ENCODE measurements at places on chromosomes 1 and 21.

DNA sequence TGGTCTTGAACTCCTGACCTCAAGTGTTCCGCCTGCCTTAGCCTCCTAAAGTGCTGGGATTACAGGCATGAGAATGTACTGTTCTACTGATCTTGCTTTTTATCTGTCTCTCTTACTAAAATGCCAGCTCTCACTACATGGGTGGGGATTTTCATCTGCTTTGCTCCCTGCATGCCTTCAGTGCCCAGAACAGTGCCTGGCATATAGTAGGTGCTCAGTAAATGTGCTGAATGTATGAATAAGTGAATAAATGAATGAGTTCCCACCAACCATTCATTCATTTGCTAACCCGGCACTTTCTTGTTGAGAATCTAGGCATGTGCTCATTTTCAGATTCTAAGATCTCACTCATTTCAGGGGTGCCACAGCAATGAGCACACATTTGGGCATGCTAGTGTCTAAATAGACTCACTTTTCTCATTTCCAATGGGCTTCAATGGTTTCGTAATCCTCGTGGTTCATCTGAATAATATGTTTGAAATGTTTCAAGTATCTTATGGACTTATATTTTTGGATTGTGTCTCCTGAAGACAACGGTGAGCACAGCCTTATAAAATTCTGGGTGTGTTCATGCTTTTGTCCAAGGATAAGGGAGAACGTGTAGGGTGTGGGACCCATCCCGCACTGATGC, 7.6 kb downstream of the DHRS3 start:
- DNase-seq = no peak

GRCh38 chr1:20476265-20477038, 9.6 kb downstream of the CAMK2N1 start:
- DNase-seq = no peak

- peak; percentile 38 for DNase-seq
Observed at GRCh38 chr1:25131794-25132193, 100.5 kb downstream of the SYF2 start.

GRCh38 chr1:37692078-37692833, at the start of gene CDCA8:
Gene CDCA8, plus strand, starts transcription at chr1:37692516. Its CDS starts 175 bp downstream, at chr1:37692691.
- DNase-seq = peak; percentile 98

DNA sequence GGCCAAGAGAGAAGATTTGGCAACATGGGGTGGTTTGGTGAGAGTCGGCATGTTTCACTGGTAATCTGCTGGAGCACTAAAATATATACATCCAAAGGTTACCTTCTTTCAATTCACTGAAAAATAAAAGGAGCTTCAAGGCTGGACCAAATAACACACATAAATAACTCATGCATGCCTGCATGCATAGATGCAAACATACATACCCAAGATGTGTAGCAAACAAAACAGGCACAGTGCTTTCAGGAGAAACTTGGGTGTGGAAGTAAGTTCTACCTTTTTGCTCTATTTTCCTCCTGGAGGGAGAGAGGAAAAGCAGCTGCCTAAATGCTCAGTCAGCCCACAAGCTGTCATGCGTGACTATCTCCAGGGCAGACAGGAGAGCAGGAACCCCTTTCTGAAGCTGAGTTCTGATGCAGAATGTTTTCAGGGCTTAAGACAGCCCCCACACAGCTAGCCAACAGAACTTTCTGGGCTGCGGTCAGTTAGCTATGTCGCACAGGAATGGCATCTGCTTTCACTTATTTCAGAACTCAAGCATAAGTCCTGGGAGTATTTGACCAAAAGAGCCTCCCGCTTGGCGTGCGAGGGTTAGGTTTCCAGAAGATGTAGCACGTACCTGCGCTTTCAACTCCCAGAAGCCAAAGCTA, 166.2 kb downstream of the TOMM20 start:
- DNase-seq = peak; percentile 81

- DNase-seq = peak; percentile 17
Observed at GRCh38 chr21:15437883-15438282, 291.9 kb upstream of the USP25 start.

GRCh38 chr1:179310721-179311120, 17.1 kb downstream of the SOAT1 start:
- DNase-seq = peak; percentile 89

GRCh38 chr1:234368320-234369032, 4.8 kb upstream of the COA6 start:
- DNase-seq = peak; percentile 90

DNA sequence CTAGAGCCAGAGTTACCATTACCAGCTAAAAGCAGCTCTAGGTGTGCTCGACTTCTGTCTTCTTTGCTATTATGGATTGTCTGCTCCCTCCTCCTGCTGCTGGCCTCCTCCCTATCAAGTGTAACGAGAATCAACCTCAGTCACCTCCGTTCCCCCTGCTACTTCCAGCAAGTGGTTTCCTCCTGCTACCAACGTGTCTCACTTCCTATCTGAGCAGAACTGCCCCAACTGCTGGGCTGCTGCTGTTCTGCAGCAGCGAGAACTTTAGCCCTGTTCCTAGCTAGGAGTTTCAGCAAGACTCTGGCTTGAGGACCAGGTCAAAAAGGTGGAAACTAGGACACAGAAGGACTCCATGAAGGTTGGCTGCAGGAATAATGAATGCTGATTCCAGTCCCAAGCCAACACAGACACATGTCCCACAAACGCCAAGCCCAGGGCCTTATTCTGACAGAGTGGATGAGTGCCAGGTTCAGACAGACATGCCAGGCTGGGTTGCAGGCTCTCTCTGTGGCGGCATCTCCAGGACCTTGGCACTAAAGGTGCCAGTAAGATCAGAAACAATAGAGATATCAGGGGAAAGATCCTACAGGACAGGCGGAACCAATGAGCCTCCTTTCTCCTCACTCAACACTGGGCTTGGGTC, 46.9 kb downstream of the CD34 start:
- peak; percentile 64 for DNase-seq

GRCh38 chr1:159005161-159005560, 4.5 kb upstream of the IFI16 start:
- DNase-seq = no peak

- no peak for DNase-seq
Observed at GRCh38 chr1:221204055-221204833, 325.0 kb downstream of the HLX start.

DNA sequence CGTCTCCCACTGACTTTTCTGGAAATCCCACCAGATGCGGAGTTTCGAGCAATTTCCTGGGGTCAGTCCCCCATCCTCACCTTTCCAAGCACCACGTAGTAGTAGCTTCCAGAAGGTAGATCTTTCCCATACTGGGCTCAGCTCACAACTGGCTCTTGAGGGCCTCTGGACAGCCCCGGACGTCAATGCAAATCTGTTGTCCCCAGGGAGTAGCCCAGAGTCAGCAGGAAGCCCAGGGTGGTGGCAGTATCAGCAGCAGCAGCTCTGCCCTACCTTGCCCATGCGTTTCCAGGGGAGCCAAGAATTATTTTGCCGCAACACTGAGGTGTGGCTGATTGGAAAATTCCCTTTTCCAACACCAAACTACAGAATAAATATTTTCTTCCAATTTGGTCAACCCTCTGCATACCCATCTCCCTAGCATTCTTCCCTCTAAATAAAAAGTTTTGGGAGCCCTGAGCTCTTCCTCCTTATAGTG, 70.3 kb downstream of the CD46 start:
- DNase-seq = no peak

DNA sequence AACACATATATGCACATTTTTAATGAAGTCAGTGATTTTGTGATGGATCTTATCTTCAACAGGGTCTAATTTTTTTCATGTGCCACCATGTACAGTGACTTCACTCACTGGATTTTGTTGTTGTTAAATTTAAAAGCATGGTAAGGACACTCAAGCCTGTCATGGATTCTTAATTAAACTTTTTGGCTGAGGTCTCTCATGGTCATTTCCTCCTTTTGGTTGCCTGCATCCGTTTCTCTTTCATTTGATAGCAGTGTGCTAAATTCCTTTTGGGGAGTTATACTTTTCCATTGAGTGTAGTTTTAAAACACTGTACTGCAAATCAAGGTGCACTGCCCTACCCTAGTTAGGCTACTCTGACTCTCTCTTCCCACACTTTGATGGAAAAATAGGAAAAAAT, 13.2 kb upstream of the CRB1 start:
- DNase-seq = no peak

- DNase-seq = no peak
Observed at GRCh38 chr21:42848932-42849758, 30.2 kb downstream of the WDR4 start.

DNA sequence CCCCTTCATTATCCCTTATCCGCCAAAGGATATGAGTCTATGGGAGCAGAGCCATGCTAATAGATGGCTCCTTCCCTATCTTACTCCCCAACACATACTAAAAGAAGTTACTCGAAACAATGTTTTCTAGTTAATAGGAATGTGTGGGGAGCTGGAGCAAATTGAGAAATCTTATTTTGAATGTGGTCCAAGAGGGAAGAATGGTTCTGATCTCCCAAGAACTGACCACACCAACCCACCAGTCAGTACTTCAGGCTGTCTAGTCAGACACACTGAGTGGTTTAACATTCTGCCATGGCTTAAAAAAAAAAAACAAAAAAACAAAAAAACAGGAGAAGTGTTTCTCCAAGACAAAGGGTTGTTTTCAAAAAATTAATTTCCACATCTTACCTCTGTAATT, 31.5 kb upstream of the DNASE2B start:
- peak; percentile 24 for DNase-seq

DNA sequence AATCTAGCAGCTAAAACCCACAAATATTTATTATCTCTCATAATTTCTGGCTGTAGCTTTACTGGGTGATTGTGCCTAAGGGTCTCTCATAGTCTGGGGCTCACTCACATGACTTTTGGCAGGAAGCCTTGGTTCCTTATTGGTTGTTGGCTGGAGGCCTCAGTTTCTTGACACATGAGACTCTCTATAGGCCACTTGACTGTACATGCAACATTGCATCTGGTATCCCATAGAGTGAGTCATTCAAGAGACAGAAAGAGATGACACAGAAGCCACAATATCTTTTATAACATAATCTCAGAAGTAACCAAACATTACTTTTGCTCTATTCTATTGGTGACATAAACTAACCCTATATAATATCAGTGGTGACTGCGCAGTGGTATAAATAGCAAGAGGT, 128.5 kb upstream of the HNRNPU start:
- DNase-seq = no peak

DNA sequence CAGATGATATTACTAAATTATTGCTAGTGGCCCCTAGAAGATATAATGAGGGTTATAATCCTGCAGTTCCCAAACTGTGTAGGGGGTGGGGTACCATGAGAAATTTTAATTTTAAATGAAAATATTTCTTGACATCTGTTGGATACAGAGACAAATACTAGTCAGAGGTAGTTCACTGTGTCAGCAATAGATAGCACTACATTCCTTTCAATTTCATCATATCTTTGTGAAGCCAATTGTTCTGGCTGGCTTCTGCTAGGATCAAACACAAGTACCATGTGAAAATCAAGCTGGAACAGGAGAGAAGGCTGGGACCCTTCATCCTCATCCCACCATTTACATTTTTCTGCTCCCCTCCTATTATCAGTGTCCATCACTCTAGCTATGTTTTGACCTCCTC, 208.1 kb downstream of the USH2A start:
- DNase-seq = no peak

GRCh38 chr1:181936768-181937581, 124.5 kb downstream of the ZNF648 start:
- DNase-seq = peak; percentile 3

- DNase-seq = peak; percentile 78
Observed at GRCh38 chr1:204114606-204115005, 37.2 kb downstream of the ETNK2 start.

DNA sequence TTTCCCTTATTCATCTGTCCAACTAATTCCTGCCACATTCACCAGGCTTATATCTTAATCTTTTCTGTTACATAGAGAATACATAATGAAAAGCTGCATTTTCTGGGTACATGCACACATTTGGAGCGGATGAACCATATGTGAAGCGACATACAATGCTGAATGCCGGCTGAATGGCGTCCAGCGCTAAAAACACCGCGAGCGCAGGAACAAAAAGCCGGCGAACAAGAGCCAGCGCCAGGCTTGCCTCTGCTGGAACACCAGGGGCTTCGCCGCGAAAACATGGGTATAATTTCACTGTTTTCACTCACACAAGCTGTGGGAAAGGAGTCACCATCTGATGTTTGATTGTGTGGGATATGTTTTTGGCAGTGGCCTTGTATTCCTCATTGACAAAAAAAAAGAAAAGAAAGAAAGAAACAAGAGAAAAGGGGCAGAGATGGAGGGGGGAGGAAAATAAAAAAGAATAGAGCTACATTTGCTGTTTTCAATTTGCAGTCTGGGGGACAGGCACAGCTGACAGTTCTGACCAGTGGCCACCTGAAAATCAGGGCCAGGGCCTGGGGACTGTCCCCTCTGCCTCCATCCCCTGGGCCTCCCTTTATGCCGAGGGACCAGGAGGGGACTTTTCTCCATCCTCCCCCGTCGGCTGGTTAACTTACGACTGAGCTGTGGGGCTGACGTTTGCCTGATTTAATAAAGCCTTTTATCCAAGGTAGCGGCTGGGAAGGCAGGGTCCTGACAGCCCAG, 70.2 kb upstream of the OLIG2 start:
- no peak for DNase-seq

DNA sequence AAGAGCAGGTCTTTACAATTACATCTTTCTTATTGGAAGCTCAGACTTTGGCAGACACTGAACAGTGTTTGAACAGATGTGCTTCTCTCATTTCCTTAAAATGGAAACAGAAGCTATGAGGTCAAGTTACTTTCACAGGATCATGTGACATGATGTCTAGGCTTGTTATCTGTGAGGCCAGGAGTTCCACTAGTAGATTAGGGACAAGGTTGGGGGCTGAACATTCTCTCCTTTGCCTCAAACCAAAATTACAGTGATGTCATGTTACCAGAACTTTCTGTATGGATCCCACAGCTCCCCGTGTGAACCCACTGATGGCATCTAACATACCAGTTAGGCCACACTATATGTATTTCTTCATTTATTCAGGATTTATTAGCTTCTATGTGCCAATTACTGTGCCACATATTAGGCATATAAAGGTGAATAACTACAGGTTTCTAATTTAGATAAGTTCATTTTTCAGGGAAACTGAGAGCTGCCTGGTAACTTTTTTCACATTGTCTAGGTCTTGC, 6.0 kb downstream of the DYNLT5 start:
- DNase-seq = peak; percentile 26

GRCh38 chr1:156148216-156148615, 5.2 kb upstream of the SEMA4A start:
- DNase-seq = peak; percentile 78

GRCh38 chr1:208929575-208929974, 653.9 kb upstream of the CAMK1G start:
- no peak for DNase-seq

GRCh38 chr1:42206164-42206563, 41.6 kb upstream of the GUCA2A start:
- DNase-seq = no peak

GRCh38 chr1:69967245-69967766, 238.1 kb downstream of the LRRC40 start:
- DNase-seq = no peak

DNA sequence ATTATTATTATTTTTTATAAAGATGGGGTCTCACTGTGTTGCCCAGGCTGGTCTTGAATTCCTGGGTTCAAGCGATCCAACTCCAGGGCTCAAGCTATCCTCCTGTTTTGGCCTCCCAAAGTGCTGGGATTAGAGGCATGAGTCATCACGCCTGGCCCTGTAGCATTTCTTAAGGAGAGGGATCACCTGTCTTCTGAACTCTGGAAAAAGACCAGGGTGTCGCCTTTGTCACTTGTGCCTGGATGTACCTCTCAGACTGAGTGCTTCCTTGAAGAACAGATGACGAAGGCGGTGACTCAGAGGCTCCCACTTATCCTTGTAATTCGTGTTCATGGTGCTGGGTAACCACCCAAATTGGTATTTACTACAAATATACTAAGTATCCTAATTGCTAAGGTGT, 2.4 kb upstream of the CGN start:
- DNase-seq = no peak

- DNase-seq = peak; percentile 78
Observed at GRCh38 chr1:203177470-203178039, 1.9 kb upstream of the MYBPH start.
